ENCODE measurements at places on chromosomes 13 and 19.

DNA sequence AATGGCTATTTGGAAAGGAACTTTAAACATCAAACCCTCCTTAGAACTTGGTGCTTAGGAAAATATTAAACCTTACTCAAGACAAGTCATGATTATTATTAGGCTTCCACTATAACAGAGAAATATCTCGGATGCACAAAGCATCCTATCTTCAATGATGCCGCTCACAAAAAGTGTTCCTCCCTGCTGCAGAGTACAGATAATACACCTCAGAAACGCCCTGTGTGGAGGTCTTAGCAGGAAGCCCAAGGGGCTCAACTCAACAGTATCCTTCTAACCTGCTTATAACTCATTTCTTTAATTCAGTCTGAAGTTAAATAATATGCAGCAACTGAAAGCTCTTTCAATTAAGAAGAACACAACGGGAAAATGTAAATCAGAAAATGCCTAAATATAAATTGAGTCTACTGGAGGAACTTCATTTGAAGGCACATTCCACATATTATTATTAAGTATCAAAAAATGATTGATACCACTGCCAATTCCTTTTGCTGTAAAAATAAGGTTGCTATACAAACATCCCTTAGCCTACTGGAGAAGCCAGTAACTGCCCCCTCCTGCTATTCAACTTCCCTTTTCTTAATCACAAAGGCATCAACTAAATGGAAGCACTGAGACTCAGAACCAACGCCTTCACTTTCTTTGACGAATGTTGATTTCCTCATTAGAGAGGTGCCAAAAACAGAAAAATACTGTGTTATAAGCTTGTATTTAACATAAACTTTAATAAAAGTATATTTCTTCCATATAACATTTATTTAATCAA lies 12.0 kb downstream of the ELF1 start:
- no peak for DNase-seq

DNA sequence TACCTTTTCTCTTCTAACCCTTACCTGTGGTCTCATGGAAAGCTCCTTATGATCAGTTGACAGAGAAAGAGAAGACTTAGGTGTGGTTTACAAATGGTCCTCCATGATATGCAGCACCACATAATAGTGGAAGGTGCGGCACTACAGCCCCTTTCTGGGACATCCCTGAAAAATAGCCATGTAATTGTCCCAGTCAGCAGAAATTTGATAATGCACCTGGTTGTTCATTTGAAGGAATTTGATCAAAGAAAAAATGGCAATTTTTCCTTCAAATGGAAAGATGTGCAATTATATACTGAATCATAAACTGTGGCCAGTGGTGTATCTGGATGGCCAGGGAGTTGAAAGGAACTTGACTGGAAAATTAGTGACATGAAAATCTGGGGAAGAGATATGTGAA lies 293.6 kb upstream of the PCDH20 start:
- DNase-seq: no peak

- no peak for DNase-seq
Measured at GRCh38 chr19:2978166-2978767, 903 bp downstream of the TLE6 start.

DNA sequence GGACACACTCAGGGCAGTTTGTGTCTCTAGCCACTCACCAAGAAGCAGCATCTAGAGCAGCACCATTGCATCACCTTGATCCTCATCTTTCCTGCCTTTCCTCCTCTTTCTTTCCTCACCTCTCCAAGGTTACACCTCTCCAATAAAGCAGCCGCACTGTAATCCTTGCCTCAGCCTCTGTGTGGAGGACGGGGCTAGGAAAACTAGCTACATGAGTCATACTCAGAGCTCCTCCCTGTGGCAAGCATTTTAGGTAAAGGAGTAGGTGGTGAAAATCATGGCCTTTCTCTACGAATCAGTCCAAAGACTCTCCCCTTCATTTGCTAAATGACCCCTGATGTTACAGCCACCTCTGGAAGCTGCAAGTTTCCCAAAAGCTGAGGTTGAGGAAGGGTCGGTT lies 108.9 kb downstream of the DNAJC15 start:
- no peak for DNase-seq

DNA sequence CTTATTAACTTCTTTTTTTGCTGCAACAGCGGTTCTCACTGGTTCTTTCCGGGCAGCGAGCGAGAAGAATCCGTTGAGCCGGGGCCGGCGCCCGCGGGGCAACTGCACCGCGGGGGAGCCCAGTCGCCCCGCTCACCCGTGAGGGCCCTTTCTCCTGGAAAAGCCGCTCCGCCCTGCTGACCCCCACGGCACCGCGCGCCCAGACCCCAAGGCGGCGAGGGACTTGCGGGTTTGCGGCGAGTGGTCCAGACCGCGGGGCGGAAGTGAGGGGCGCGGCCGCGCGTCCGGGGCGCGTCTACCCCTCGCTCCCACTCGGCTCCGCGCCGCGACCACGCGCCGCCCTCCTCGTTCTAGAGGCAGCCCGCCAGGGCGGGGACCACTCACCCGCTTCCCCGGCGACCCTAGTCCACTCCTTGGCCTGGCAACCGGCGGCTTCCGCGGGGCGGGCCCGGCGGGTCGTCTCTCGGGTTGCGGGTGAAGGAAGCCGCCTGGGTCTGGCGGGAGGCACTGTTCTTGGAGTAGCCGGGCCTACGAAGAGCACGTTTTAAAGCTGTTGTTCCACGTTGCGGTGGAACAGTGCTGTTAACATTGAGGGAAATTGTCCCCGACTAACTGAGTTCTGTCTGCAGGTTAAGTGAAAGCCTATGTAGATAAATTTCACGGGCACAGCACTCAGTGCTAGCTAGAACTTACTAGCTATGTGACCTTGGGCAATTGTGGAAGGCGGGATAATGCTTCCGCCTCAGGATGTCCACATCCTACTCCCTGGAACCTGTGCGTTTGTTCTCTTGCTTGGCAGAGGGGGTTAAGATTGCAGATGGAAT lies at the start of gene NEK3:
TSS of gene NEK3 (minus strand) at position 439 of the 824 bp plus-strand sequence. CDS start 3,406 bp downstream, outside the sequence.
- DNase-seq: peak; percentile 75

DNA sequence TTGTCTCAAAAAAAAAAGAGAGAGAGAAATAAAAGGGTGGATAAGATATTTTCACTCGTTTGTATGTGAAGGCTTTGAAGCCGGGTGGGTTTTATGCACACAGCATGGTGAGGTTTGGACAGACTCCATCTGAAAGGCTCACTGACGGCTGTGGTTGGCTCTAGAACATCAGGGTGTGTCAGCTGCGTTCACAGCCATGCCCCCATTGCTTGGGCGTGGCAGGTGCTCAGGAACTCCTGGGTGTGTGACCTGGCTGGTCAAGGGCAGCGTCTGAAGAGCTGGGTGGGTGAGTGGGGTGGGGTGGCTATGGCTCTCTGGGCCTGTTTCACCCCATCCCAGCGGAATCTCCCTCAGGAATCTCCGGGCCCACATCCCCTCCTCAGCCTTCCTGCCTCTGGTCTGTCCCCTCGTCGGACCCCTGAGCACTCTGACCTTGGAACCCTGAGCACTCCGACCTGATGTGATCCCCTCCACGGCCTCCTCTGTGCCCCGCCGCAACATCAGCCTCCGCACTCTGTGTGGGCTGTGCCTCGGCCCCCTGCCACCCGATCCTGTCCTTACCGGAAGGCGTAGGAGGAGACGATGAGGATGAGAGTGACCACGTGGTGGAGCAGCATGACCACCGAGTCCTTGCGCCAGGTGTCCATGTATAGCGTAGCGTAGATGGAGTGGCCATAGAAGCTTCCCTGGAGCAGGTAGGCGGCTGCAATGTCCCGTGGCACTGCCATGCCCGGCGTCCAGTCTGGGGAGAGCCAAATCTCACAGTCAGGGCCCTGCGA lies 12.2 kb downstream of the CERS1 start:
- DNase-seq: no peak

DNA sequence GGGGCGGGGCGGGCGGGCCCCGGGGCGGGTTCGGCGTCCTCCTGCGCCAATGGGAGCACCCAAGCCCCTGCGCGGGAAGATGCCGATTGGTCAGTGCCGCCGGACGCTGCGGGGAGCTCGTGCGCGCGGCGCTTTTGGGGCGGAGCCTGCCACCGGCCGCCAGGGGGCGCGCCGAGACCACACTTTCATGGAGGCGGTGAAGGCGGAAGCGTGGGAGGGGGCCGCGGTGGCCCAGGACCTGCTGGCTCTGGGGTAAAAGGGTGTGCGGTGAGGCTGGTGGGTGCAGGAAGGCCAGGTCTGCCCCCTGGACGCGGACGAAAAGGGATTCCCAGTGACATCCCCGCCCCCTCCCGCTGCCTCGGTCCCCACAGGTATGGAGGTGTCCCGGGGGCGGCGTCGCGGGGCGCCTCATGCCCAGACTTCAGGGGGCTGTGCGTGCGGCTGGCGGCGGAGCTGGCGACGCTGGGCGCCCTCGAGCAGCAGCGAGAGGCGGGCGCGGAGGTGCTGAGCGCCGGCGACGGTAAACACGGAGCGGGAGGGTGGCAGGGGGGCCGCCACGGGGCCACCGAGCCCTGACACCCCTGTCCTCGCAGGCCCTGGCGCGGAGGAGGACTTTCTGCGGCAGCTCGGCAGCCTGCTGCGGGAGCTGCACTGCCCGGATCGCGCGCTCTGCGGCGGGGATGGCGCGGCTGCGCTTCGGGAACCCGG lies at the start of gene FAM98C:
TSS of gene FAM98C (plus strand) at position 127 of the 708 bp plus-strand sequence. CDS start at position 188, 61 bp downstream.
- DNase-seq: peak; percentile 92

DNA sequence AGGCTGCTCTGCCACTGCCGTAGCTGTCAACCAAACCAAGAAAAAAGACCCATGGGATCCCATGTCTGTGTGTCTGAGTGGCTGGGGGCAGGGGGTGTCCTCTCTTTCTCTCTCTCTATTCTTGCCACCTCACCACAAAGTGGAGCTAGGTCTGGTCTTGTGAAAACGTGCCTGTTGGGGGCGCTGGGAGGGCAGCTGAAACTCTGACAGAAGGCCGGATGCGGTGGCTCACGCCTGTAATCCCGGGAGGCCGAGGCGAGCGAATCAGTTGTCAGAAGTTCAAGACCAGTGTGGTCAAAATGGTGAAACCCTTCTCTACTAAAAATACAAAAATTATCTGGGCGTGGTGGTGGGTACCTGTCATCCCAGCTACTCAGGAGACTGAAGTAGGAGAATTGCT lies 29.2 kb downstream of the ZNF146 start:
- no peak for DNase-seq

GRCh38 chr13:77975358-77976042 lies 56.9 kb upstream of the EDNRB start:
- DNase-seq: no peak

DNA sequence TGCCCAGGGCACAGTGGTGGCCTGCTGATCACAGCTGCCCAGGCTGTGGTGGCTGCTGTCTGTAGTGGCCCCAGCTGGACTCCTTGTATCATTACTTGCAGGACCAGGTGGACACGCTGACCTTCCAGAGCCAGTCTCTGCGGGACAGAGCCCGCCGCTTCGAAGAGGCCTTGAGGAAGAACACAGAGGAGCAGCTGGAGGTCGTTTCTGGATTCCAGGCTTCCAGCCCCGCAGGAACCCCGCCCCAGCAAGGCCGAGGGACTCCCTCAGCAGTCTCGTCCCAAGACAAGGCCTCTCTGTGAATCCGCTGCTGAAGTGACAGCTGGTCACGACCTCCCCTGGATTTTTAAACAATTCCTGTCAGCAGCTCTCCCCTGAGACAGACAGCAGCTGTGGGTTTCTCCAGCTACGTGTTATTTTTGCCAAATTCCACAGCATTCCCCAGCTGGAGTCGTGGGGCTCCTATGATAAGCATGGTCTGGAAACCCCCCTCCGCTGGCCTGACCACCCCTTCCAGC lies 98.3 kb downstream of the SLC7A1 start:
- no peak for DNase-seq

GRCh38 chr13:23985839-23986238 lies 88.5 kb upstream of the C1QTNF9B start:
- DNase-seq: no peak

GRCh38 chr13:46297361-46297811 lies 85.7 kb downstream of the LRRC63 start:
- no peak for DNase-seq

DNA sequence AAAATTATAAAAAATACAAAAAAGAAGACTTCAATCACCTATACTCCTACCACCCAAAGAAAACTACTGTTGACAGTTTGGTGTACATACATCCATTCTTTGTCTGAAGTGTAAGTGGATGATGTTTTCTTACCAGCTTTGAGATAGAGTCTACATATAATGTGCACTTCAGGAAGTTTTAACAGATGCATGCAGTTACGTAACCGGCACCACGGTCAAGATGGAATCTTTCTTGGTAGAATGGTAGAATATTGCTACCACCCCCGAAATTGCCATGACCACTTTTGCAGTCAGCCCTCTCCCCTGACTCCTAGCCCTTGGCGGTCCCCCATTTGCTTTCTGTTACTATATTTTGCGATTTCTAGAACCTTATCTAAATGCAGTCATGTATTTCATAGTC lies 1.4 kb downstream of the CUL4A start:
- DNase-seq: no peak

GRCh38 chr13:60328073-60328472 lies 68.9 kb upstream of the TDRD3 start:
- DNase-seq: no peak

GRCh38 chr13:99652141-99652540 lies 150.9 kb downstream of the TM9SF2 start:
- DNase-seq: no peak

DNA sequence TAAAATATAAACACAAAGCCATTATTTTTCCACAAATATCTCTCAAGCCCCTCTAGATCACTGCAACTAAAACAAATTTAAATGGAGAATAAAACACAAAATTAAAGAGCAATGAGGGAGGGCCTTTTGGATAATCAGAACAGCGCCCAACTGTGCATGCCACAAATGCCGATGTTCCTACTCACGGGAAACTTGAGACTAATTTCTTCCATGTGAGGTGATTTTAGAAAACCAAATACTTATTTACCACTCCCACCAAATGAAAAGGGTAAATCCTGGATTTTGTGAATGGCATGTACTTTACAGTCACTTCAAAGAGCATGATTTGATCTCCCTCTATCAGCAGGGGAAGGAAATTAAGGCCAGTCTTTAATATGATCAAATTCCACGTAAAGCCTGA lies 74.8 kb downstream of the SLC7A1 start:
- DNase-seq: no peak

DNA sequence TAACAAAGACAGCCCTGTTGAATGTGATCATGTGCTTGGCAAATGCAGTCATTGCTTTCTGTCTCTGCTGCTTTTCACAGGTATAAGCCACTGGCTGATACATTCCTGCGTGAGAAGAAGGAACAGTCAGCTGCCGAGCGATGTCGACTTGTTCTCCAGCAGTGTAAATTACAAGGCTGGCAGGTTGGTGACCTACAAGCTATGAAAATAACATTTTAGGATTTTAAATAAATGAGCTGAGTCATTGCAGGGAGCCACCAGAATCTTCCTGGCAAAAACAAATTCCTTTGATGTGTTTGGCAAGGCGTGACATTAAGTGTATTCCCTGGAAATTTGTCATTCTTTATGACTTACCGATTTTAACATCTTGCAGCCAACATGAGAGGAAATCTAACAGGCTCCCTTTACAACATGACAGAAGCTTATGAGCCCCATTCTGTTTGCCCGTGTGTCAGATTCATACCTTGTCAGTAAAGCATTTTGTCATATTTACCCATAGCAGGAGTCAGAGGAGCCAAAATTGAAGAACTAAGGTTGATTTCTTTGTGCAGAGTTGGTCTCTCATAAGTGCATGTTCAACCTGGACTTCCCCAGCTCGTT lies 471.4 kb downstream of the MYO16 start:
- no peak for DNase-seq

Measured in posterior cingulate gyrus (tissue), 11 donors.